A549 treated with AZD2906 at 1 μM for 4 hours (cell line): ENCODE measurements at places on chromosomes 11 and 22. TPM values are rescaled to one million over a fixed set of nuclear protein-coding genes. Genes with fewer than 3 reads are reported as not detected.

PIM3 gene
- total RNA-seq = 50.2 to 87.4 TPM (median 85.3 TPM) in 5 replicates

DDIAS gene
- 13.7 to 17.9 TPM (median 15.3 TPM) in 5 replicates for total RNA-seq

PRR33 gene
- not detected in 5 replicates for total RNA-seq

OR8G5 gene
- total RNA-seq = not detected in 5 replicates

DKK3 gene
- 15.4 to 21.3 TPM (median 19.2 TPM) in 5 replicates for total RNA-seq

OR52I1 gene
- total RNA-seq = not detected in 5 replicates

ILK gene
- total RNA-seq = 111 to 117 TPM (median 114 TPM) in 5 replicates

DMC1 gene
- 3.4 to 6.3 TPM (median 4.7 TPM) in 5 replicates for total RNA-seq

STK33 gene
- 3.5 to 4.6 TPM (median 3.8 TPM) in 5 replicates for total RNA-seq

MPZL3 gene
- 0.21 to 0.34 TPM (median 0.25 TPM) in 5 replicates for total RNA-seq

GLB1L2 gene
- total RNA-seq = 1.9 to 2.2 TPM (median 2.2 TPM) in 5 replicates

RBMXL2 gene
- total RNA-seq = not detected in 5 replicates

CYB5R3 gene
- 96.2 to 136 TPM (median 128 TPM) in 5 replicates for total RNA-seq

CCDC15 gene
- 0.41 to 0.62 TPM (median 0.53 TPM) in 5 replicates for total RNA-seq

C22orf42 gene
- not detected in 5 replicates for total RNA-seq

TTC36 gene
- total RNA-seq = not detected in 5 replicates

PHOX2A gene
- not detected in 5 replicates for total RNA-seq

KRTAP5-10 gene
- total RNA-seq = not detected in 5 replicates

C1QTNF5 gene
- not detected in 5 replicates for total RNA-seq

CSNK2A3 gene
- 1.7 to 2.5 TPM (median 1.8 TPM) in 5 replicates for total RNA-seq

CCDC88B gene
- total RNA-seq = 8.6 to 10.5 TPM (median 10.2 TPM) in 5 replicates

CD3E gene
- total RNA-seq = not detected in 5 replicates

DTX4 gene
- total RNA-seq = 3.7 to 4.3 TPM (median 4.0 TPM) in 5 replicates

B3GAT1 gene
- 0.01 to 0.04 TPM (median 0.02 TPM) in 4 of 5 replicates, not detected in the other for total RNA-seq

TMEM126A gene
- total RNA-seq = 49.2 to 56.5 TPM (median 53.8 TPM) in 5 replicates

EHF gene
- 0.61 to 1.4 TPM (median 1.1 TPM) in 5 replicates for total RNA-seq

OR51I1 gene
- total RNA-seq = not detected in 5 replicates

TEX54 gene
- total RNA-seq = not detected in 5 replicates

MRPL48 gene
- 43.3 to 55.6 TPM (median 45.9 TPM) in 5 replicates for total RNA-seq

OR5M11 gene
- total RNA-seq = not detected in 5 replicates

PTPN5 gene
- total RNA-seq = 0.01 to 0.06 TPM (median 0.06 TPM) in 3 of 5 replicates, not detected in the others

TAGLN gene
- total RNA-seq = 62.9 to 145 TPM (median 109 TPM) in 5 replicates

MS4A4A gene
- total RNA-seq = not detected in 5 replicates

MS4A12 gene
- total RNA-seq = not detected in 5 replicates

EFCAB6 gene
- total RNA-seq = 0.28 to 0.70 TPM (median 0.42 TPM) in 5 replicates

TSSK2 gene
- total RNA-seq = not detected in 5 replicates

APOBEC3C gene
- 25.3 to 27.0 TPM (median 26.3 TPM) in 5 replicates for total RNA-seq

MEN1 gene
- total RNA-seq = 28.8 to 40.9 TPM (median 38.1 TPM) in 5 replicates

MUC6 gene
- total RNA-seq = 0.05 TPM in 1 of 5 replicates, not detected in the others

CD3G gene
- total RNA-seq = not detected in 5 replicates

BRSK2 gene
- total RNA-seq = 4.8 to 8.6 TPM (median 6.3 TPM) in 5 replicates

RAB38 gene
- 0.77 to 1.2 TPM (median 0.94 TPM) in 5 replicates for total RNA-seq

KCNJ1 gene
- total RNA-seq = 0.03 TPM in 1 of 5 replicates, not detected in the others

FOSL1 gene
- 97.3 to 161 TPM (median 118 TPM) in 5 replicates for total RNA-seq

OR2D2 gene
- not detected in 5 replicates for total RNA-seq

CNTN5 gene
- total RNA-seq = not detected in 5 replicates

FXYD2 gene
- 13.5 to 21.2 TPM (median 15.8 TPM) in 5 replicates for total RNA-seq

BIK gene
- 1.7 to 2.5 TPM (median 2.0 TPM) in 5 replicates for total RNA-seq

SERPIND1 gene
- total RNA-seq = 0.02 to 0.03 TPM in 2 of 5 replicates, not detected in the others

RGL4 gene
- not detected in 5 replicates for total RNA-seq

BARX2 gene
- 0.06 TPM in 1 of 5 replicates, not detected in the others for total RNA-seq

SPON1 gene
- 0.01 to 0.02 TPM in 2 of 5 replicates, not detected in the others for total RNA-seq

TSPAN18 gene
- total RNA-seq = 3.1 to 4.4 TPM (median 3.5 TPM) in 5 replicates

CLDN5 gene
- not detected in 5 replicates for total RNA-seq

ESRRA gene
- total RNA-seq = 38.1 to 59.3 TPM (median 55.6 TPM) in 5 replicates
